Amniotic stem cell (primary cell): ENCODE measurements at places on chromosomes 7 and 10.

DNA sequence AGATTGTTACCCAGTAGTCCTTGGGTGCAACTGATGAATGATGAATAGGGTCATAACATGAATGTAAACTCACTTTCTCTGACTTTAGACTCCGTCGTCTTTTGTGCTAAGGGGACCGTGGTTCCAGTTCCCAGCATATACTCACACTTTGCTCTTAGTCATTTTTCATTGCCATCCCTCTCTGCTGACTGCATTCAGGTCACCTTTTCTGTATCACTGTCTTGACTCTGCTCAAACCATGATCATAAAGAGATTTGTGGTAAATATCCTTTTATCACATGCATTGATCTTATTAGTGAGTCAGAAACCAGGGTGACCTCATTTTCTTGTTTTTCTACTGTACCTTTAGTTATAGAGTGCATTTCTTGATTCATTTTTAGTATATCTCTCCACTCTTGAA, 141.1 kb upstream of the AGR3 start:
- DNase-seq, result no peak

DNA sequence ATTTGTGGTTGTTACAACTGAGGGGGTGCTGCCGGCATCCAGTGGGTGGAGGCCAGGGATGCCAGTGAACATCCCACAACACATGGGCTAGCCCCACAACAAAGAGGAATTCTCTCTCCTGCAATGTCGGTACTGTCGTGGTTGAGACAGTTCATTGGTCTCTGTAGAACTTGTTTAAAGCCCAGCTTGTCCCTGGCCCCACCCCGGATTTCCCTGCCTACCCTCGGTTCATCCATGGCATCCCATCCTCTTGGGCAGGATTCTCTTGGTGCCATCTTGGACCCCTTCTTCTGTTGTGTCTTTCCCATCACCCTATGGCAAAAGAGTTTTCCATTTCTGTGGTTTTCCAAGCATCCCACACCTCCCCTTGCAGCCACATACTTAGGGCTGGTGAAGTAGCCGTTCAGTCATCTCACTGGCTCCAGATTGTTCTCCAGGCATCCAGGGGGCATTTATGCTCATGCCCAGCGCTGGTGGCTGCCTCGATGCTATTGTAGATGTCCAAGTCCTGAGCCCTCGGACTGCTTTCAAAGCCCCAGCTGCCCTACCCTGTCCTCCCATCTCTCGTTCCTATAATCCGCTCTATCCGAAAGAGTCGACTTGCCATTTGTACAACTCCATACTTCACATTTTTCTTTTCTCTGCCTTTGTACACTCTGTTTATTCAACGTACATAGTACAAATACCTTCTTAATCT, 39.2 kb downstream of the MGMT start:
- no peak for DNase-seq

- no peak for DNase-seq
Measured at GRCh38 chr10:50231515-50232260, 19.6 kb downstream of the ASAH2 start.

DNA sequence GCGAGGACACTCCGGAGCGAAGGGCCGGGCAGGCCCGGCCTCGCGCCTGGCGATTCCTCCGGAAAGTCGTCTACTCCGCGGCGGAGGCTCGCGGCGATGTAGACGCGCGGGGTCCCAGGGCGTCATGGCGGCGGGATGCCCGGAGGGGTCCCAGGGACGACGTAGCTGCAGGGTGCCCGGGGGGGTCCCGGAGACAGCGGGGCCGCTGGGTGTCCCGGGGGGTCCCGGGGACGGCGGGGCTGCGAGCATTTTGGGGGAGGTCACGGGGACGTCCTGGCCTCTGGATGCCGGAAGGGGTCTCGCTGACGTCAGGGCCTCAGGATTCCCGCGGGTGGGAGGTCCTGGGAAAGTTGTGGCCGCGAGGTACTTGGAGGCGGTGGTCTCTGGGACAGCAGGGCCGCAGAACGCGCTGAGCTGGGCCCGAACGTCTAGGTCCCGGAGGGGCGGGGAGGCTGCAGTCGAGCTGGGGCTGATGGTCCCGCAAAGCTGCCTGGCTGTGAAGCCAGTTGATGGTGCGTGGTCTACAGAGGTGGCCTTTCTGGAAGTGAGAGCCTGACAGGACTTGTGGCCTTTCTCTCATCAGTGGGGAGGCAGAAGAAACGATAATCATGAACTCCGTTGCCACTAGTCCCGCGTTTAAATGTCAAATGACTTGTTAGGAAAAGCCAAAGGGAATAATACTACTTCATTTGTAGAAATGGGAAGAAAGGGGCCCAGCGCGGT, 637 bp downstream of the HSPA14 start:
- DNase-seq, result no peak

GRCh38 chr7:114417290-114417689, 2.7 kb downstream of the FOXP2 start:
- no peak for DNase-seq

GRCh38 chr10:131874991-131875451, 25.8 kb upstream of the PPP2R2D start:
- DNase-seq, result peak; percentile 58

DNA sequence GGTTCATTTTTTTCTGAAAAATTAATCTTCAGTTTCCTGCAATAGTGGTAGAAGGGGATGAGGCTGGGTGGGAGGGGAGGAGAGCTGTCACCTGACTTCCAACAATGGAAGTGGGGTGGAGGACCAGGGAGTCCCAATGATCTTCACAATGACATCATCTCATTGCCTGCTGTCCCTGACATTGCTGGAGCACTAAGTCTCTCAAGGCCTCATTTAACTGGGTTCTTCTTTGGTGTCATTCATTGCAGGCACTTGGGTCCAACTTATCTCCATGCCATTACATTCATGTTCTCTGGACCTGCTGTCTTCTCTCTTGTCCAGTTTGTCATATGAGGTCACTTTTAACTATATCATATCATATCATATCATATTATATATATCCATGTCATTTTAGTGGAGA, 34.4 kb downstream of the PRTFDC1 start:
- no peak for DNase-seq

DNA sequence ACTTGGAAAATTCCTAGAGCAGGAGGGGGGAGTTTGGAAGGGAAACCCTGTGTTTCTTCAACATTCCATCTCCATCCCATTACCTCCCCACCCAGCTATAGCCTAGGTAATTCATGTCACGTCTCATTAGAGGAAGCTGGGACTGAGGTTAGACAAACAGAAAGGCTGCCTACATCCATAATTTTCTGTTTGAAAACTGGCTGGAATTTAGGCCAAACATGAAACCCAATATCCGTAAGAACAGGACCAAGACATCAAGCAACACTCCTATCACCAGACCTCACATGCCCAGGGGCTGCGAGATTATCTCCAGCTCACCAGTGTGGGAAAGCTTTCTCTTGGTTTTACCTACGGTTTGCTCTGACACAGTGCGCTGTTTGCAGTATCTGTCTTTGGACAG, 316.3 kb downstream of the FRMD4A start:
- no peak for DNase-seq

GRCh38 chr10:96401036-96401435, 42.2 kb upstream of the OPALIN start:
- DNase-seq, result no peak

DNA sequence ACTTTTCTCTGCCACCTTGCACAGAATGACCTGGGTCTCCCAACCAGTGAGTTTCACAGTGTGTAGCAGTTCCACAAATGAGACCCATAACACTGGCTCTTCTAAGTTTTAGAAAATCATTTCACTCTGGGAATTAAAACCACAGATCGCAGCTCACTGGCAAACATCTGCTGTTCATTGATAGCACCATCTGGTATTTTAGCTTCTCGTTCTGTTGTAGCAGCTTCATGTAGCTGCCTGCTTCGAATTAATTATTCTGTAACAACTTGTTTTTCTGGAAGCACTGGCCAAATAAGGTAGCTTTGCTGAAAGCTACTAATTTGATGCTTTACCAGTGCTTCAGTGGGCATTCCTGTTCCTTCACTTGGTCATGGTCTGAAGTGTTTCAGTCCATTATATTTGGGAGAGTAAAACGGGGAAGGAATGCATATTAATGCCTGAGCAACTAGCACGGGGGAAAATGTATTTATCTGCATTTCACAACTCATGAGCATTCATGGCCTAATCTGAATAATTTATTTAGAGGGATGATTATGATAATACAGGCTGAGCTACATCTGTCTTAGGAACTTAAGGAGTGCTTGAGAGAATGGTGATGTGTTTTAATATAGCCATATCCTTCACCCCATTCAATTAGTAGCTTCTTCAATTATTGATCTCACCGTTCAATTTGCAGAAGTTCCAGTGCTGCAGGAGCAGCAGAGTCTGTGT, 447.4 kb downstream of the XPNPEP1 start:
- no peak for DNase-seq

GRCh38 chr10:90787393-90788198, 70.2 kb downstream of the HTR7 start:
- no peak for DNase-seq

DNA sequence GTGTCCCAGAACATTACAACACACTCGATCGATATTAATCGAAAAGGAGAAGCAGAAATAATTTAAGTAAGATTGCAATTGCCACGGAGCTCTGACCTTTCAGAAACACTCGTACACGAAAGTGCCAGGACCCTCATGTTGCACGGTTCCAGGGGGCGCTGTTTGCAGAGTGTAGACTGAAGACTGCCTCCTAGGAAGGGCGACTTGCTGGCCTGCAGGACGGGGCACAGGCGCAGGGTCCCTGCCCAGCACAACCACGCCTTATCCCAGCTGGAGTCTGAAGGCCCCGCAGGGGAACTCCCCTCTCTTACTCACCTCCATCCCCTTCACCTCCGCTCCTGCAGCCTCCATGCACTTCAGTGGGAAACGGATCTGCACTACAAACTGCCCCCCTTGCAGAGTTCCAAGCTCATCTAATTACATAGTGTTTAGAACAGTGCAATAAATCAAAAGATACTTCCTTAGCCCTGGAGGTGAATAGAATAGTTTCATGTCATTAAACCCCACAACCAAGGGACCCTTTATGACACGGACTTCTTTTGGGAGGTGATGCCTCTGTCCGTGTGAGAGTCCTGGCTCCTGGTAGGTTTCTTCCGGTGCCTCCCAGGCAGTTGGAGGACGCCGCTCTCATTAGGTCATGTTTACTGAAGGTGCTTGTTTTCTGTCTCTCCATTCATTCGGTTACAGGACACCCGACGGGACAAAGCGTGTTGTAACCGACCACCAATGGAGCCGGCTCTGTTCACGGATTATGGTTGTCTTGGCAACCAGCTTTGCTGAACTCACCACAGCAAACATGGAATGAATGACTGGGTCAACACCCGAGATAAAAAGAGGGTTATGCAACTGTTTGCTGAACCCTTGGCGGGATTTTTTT, 262.2 kb downstream of the BAMBI start:
- no peak for DNase-seq

- DNase-seq, result no peak
Measured at GRCh38 chr10:34477249-34477648, 337.8 kb downstream of the PARD3 start.

GRCh38 chr10:47183704-47184041, 116.3 kb upstream of the GDF10 start:
- no peak for DNase-seq

- no peak for DNase-seq
Measured at GRCh38 chr7:149821191-149822148, 16.7 kb upstream of the ZNF862 start.

DNA sequence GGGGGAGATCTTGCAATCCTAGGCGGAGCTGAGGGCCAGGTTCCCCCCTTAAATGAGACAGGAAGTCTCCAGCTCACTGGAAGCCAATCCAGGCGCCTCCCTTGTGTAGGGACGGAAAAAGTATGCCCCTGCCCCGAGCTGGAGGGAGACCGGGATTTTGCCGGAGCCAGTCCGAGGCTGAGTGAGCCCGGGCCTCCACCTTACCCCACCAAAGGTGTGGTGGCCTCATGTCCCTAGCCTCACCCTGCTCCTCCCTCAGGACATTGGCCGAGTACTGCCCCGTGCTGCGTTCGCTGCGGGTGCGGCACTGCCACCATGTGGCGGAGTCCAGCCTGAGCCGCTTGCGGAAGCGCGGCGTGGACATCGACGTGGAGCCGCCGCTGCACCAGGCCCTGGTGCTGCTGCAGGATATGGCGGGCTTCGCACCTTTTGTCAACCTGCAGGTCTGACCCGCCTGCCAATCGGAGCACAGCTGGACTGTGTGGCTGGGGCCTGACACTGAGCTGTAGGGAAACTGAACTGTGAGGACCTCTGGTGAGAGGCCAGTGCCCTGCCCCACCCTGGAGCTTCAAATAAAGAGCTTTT, 2.0 kb downstream of the FBXL15 start:
- DNase-seq, result no peak

DNA sequence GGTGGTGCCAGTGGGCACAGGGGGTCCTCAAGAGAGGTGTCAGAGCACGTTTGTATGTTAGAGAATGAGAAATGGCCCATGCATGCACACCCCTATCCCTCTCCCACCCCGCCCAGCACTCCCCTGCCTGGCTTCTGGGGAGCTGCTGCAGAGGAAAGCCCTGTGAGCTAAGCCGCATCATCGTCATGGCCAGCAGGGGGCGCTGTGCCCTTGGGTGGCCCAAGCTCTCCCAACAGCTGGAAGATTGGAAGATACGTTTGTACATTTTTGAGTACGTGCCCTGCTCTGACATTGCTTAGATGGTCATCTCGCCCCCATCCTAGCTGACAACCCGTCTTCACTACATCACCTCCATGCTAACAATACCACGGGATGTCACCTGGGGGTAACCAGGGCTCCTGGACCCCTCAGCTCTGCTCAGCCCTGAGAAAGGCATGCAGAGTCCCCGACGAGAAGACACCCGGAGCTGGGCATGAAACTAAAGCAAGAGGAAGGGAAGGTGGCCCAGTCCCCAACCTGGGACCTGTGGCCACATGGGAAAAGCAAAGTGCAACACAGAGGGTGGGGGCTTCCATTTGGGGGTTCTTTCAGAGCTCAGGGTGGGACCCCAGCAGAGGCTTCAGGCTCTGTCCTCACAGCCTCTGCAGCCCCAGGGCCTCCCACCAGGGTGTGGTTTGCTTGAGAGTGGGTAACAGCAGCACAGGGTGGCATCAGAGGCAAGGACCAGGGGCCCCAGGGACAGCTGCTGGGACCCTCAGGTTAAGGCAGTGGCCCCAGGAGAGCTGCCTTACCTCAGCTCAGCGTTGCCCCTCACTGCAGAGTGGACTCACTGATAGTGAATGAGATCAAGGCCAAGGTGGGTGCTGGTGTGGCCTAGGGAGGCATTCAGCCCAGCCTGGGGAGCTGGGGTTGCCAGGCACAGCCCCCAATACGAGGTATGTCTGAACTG, 136.6 kb downstream of the PTPN20 start:
- DNase-seq, result peak; percentile 24

DNA sequence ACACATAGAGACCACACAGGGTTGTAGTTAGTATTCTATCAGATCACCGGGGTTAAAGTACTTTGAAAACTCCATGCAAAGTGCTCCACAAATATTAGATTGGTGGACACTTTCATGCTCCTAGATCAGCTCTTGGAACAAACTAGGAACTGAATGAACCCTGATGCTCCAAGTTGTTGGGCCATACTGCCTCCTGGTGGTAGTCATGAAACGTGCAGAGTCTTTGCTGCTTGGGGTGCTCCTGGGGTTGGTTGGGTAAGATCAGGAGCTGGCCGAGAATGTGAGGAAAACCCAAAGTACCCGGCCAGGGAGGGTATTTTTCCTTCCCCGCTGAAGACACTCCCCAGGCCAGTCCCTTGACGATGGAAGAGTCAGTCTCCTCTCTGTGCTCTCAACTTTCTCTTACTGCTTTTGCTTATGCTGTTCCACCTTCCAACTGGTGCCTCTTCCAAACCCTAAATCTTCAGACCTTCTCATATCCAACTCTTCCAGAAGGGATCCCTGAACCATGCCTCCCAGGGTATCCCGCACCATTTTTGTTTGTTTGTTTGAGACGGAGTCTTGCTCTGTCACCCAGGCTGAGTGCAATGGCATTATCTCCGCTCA, 918 bp upstream of the RPEL1 start:
- no peak for DNase-seq
